ENCODE measurements at places on chromosomes 6 and 20.

DNA sequence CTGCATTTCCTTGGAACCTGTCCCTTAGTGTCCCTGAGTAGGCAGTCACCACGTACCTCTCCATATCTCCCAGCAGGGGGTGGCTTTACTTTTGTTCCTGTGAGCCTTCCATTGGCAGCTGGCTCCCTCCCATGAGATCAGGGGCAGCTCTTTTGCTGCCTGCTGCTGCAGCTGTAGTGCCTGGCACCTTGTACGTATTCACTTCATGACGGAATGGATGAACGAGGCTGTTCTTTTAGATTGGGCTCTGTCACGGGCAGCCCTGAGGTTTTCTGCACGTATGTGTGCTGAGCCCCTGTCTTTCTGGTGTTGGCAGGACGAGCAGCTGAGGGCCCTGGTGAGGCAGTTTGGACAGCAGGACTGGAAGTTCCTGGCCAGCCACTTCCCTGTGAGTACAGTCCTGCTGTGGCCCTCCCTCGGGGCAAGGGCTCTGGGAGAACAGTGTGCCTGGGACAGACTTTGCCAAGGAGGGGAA is 14.6 kb downstream of the MYBL2 start:
- H3K27me3 ChIP-seq, result no peaks in the 10 kb centered on the region
- H3K4me3 ChIP-seq, result no peak overlapping the region
- no peak overlapping the region for H3K27ac ChIP-seq
- peaks cover 8% of the 10 kb centered on the region for H3K4me1 ChIP-seq

GRCh38 chr6:11389977-11390376 is 147.6 kb upstream of the TMEM170B start:
- H3K27ac ChIP-seq, result peak overlapping the region; percentile 72
- no peaks in the 10 kb centered on the region for H3K36me3 ChIP-seq
- peaks cover 41% of the 10 kb centered on the region for H3K4me1 ChIP-seq
- H3K4me3 ChIP-seq, result no peak overlapping the region
- no peaks in the 10 kb centered on the region for H3K27me3 ChIP-seq
- no peak for DNase-seq

GRCh38 chr20:2760297-2760951 is 40.0 kb downstream of the CPXM1 start:
- H3K36me3 ChIP-seq, result no peaks in the 10 kb centered on the region
- no peak overlapping the region for H3K4me3 ChIP-seq
- H3K27me3 ChIP-seq, result no peaks in the 10 kb centered on the region
- H3K4me1 ChIP-seq, result no peaks in the 10 kb centered on the region

DNA sequence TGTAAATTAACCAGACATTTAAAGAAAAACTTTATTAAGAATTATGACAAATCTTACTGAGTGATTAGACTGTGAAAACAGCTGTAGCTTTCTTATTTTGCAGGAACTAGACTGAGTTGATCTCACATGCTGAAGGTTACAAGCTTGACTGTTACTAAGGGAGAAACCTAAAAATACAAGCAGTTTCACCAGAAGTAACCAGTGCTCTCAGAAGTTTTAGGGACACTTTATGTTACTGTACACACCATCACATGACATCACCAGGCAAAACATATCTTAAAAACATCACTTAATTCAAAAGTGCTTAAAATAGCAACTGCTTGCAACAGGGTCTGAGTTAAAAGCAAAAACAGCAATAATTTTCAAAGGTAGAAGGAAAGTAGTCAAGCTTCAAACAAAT is 5.4 kb downstream of the FBXO30 start:
- H3K4me3 ChIP-seq, result no peak overlapping the region
- H3K27ac ChIP-seq, result no peak overlapping the region
- peaks cover 41% of the 10 kb centered on the region for H3K4me1 ChIP-seq
- peaks cover 11% of the 10 kb centered on the region for H3K36me3 ChIP-seq

DNA sequence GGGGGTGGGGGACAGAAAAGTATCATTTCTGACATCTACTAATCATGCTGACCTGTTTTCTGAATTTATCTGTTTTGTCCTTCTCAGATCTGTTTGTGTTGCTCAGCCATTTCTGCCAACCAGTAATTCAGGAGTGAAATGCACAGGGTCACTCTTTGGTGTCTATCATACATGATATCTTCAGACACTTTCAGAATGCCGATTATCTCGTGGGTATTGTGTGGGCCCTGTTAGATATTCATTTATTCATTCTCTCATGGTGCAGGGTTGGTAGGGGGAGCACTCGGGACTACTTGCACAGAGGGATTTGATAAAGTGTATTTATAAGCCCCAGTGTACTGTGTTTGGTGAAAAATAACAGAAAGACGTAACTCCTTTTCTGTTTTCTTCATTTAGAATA is 101.2 kb upstream of the CITED2 start:
- H3K27ac ChIP-seq, result no peak overlapping the region
- no peak for DNase-seq
- H3K36me3 ChIP-seq, result no peaks in the 10 kb centered on the region
- H3K4me3 ChIP-seq, result no peak overlapping the region
- H3K27me3 ChIP-seq, result no peaks in the 10 kb centered on the region

- no peak for DNase-seq
- H3K4me1 ChIP-seq, result no peaks in the 10 kb centered on the region
- H3K27ac ChIP-seq, result no peak overlapping the region
- H3K27me3 ChIP-seq, result no peaks in the 10 kb centered on the region
These were observed 354.7 kb upstream of the PLCB4 start for GRCh38 chr20:8714206-8714605.

DNA sequence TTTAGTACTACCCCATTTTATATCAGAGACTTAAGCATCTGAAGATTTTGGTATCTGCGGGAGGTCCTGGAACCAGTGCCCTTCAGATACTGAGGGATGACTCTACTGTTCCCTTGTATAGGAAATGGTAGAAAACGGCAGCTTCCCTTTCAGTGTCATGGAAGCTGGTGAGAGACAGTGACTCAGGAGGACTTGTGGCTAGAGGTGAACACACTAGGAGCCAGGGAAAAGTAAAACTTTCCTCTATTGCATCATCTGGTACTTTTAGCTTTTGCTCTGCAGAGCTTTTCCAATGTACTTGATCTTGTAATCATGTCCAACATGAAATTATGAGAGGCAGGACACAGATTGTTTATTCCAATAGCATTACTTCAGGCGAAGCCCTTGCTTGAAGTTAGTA is 45.0 kb downstream of the RNF144B start:
- no peaks in the 10 kb centered on the region for H3K36me3 ChIP-seq
- H3K4me1 ChIP-seq, result no peaks in the 10 kb centered on the region
- H3K27me3 ChIP-seq, result no peaks in the 10 kb centered on the region
- no peak overlapping the region for H3K4me3 ChIP-seq

GRCh38 chr6:30163090-30163917 is at the start of gene TRIM15:
Gene TRIM15, plus strand, starts transcription at chr6:30163546. Its CDS starts 139 bp downstream, at chr6:30163685.
- no peak for DNase-seq
- no peaks in the 10 kb centered on the region for H3K4me1 ChIP-seq
- H3K27ac ChIP-seq, result no peak within 1 kb of the TSS
- H3K4me3 ChIP-seq, result no peak within 1 kb of the TSS
- no peaks in the 10 kb centered on the region for H3K27me3 ChIP-seq

- no peaks in the 10 kb centered on the region for H3K27me3 ChIP-seq
- DNase-seq, result no peak
- no peak overlapping the region for H3K4me3 ChIP-seq
- peaks cover 4% of the 10 kb centered on the region for H3K36me3 ChIP-seq
These were observed 124.8 kb downstream of the HIVEP1 start for GRCh38 chr6:12136905-12137304.

DNA sequence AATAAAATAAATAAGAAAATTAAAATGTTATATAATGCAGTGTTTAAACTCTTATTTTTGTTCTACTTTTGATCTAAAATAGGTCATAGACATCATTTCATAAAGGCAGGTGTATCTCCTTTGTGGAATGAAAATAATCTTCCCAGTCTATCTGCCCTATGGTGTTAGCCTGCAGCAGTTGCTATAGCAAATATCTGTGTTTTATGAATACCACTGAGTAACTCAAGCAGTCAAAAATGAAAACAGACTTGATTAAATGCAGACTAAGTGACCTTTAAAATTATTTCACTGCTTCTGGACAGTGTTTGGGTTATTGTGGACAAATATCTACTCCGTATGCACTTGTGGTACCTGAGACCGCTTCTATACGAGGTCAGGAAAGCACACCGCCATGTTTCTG is 11.8 kb downstream of the HTR1B start:
- no peak for DNase-seq
- H3K27me3 ChIP-seq, result no peaks in the 10 kb centered on the region
- peaks cover 7% of the 10 kb centered on the region for H3K4me1 ChIP-seq
- no peaks in the 10 kb centered on the region for H3K36me3 ChIP-seq

DNA sequence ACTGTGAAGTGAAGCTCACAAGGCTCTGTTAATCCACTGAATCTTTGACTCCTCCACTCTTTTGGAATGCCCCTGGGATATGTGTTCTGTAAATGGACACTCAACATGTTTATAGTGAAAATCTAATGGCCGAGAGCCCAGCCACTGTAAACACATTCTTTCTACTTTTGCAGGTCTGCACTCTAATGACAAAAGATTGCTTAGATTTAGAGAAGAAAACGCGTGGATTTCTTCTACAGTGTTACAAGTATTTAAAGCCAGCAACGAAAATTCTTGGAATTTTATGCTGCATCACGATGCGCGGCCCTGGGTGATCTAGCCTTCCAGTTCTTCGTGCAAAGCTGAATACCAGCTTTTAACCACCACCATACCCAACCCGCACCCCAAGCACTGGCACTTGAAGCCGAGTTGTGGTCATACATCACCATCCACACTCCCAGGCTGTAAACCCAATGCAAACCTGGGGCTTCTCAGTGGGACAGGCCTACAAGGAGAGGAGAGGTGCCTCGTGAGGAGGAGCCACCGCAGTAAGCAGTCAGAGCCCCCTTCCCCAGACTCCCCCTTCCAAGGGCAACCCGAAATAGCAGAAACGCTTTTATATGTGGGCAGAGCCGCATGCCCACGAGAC is 3.7 kb upstream of the FOXO3 start:
- peak overlapping the region; percentile 98 for H3K4me3 ChIP-seq
- no peak for DNase-seq
- peak overlapping the region; percentile 97 for H3K27ac ChIP-seq
- H3K36me3 ChIP-seq, result no peaks in the 10 kb centered on the region

- no peak for DNase-seq
- no peaks in the 10 kb centered on the region for H3K27me3 ChIP-seq
- H3K36me3 ChIP-seq, result no peaks in the 10 kb centered on the region
These were observed 18.9 kb upstream of the PMEPA1 start for GRCh38 chr20:57728762-57729161.

GRCh38 chr20:36238760-36239159 is 2.5 kb downstream of the AAR2 start:
- H3K4me3 ChIP-seq, result no peak overlapping the region
- no peak overlapping the region for H3K27ac ChIP-seq
- peaks cover 24% of the 10 kb centered on the region for H3K36me3 ChIP-seq
- peaks cover 14% of the 10 kb centered on the region for H3K4me1 ChIP-seq

DNA sequence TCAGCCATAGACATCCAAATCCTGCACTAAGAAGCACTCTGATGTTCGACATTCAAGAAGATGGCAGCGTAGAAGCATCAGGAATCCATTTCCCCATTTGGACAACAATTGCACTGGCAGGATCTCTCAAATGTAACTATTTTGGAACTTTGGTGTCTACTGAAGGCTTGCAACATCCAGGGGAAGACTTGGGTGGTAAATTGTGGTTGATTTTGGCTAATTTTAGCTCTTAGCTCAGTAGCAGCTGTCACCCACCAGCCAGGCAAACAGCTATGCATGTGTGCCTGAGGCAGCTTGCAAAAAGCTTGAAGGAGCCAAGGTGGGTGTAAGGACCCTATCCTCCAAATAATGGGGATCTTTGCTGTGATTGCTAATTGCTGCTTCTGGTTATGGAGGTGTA is 35.1 kb upstream of the PPP1R3G start:
- H3K4me1 ChIP-seq, result no peaks in the 10 kb centered on the region
- no peaks in the 10 kb centered on the region for H3K27me3 ChIP-seq
- H3K36me3 ChIP-seq, result no peaks in the 10 kb centered on the region
- no peak overlapping the region for H3K4me3 ChIP-seq
- H3K27ac ChIP-seq, result no peak overlapping the region

- no peaks in the 10 kb centered on the region for H3K27me3 ChIP-seq
- no peak for DNase-seq
- no peak overlapping the region for H3K27ac ChIP-seq
- H3K36me3 ChIP-seq, result peaks cover 15% of the 10 kb centered on the region
These were observed 16.4 kb downstream of the RNF217 start for GRCh38 chr6:124978451-124979293.

DNA sequence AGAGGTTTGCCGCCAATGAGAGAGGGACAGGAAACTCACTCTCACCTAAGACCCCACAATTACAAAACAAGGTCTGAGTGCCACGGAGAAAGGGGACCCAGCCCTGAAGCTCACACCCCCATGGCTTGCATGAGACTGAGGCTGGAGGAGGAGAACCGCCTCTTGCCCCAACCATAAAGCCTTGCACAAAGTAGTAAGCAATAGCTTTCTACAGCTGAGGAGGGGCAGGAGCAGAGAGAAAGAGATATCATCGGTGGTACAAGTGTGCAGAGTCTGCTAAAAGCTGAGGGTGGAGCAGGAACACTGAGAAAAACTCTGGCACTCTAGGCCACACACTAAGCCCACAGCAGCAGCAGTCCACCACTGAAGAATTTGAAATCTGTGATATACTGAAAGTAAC is 37.7 kb downstream of the OSTM1 start:
- no peak overlapping the region for H3K27ac ChIP-seq
- no peak overlapping the region for H3K4me3 ChIP-seq
- DNase-seq, result no peak

DNA sequence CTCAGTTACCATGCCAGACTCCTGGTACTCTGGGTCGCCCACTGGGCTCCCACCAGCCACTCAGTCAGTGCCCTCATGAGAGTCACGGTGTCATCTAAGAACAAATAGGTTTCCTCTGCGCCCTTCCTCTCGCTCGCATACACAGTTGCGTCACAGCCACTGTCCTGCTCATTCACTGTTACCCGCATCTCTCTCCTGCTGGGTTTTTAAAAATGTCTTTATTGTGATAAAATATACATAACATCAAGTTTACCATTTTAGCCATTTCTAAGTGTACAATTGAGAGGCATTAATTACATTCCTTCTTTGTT is 4.0 kb downstream of the TEAD3 start:
- no peaks in the 10 kb centered on the region for H3K27me3 ChIP-seq
- peaks cover 79% of the 10 kb centered on the region for H3K4me1 ChIP-seq
- peak overlapping the region; percentile 96 for H3K27ac ChIP-seq
- no peak for DNase-seq
- H3K36me3 ChIP-seq, result no peaks in the 10 kb centered on the region

All from thoracic aorta (tissue), 2 donors.